ENCODE measurements at places on chromosomes 3 and 15.
A peak's percentile ranks its signal among the peaks of the same experiment; 100 is the strongest.

DNA sequence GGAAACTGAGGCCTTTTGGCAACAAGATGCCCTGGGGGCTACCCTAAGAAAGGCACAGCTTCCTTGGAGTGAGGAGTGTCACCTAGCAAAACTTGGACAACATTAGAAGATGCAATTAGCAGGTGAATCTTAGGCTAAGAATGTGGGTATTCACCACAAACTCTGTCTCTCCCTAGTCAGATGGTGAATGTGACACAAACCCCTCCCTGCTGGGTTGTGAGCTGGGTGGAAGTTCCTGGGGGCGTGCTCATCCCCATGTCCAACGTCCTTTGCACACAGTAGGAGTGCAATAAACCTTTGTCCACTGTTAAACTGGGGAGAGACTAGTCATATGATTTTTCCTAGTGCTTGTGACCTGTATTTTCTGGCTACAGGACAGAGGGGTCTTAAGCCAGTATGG lies 67.1 kb upstream of the SH3GL3 start:
- DNase-seq = no peak

GRCh38 chr3:141789281-141789680 lies 26.1 kb downstream of the GRK7 start:
- no peak for DNase-seq

- no peak for DNase-seq
Measured at GRCh38 chr3:99863002-99863401, 45.3 kb downstream of the CMSS1 start.

GRCh38 chr15:74391582-74392450 lies 24.4 kb upstream of the CYP11A1 start:
- DNase-seq = no peak

DNA sequence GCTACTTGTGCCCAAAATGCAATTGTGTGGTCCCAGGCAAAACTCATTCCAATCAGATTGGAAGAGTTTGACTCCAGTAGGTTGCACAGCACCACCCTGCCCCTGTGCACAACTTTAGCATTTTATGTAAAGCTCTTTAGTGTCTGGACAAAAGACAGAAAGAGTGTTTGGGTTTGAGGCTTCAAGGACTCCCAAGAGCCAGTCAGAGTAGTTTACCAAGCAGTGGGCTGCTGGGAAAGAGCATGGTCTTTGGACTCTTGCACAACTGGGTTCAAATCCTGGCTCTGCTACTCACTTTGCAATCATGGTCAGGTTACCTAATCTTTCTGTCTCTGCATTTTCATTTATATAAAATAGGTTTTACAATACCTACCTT lies 75.8 kb upstream of the UMPS start:
- no peak for DNase-seq

- no peak for DNase-seq
Measured at GRCh38 chr3:43789028-43789427, 98.3 kb downstream of the ABHD5 start.

- no peak for DNase-seq
Measured at GRCh38 chr3:46663591-46664135, 29.8 kb downstream of the ALS2CL start.

GRCh38 chr3:126960604-126960995 lies 22.3 kb upstream of the PLXNA1 start:
- no peak for DNase-seq

DNA sequence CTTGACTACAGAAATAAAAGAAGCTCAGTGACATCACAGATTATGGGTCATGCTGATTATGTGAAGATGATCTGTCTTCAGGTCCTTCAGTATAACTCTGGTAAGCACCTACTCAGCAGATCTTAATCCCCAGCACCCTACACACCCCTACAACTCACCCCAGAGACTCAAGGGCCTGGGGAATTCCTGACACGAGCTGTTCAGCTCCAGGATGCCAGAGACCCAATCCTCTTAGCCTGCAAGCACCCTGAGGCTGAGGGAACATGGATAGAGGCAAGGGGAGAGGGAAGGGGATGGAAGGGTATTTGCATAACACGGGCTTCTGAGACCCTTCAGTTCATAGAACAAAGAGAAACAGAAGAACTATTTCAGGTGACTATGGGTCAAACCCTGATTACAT lies 13.0 kb downstream of the GLB1 start:
- DNase-seq = no peak

- DNase-seq = no peak
Measured at GRCh38 chr3:147939839-147940238, 530.7 kb downstream of the ZIC1 start.

DNA sequence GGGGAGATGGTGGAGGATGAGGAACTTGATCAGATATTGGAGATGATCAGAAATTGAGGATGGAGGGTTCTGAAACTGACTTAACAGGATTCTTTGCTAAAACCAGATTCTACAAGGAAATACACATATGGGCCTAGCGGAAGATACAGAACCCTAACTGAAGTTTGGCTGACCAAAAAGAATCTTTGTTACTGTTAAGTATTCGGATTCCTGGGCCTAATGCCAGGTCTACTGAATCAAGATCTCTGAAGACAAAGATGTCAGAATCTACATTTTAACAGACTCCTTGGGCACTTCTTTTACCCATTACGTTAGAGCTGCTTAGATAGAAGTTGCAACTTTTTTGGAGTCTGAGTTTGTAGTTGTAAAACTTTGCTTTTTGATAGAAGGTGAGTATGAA lies 137.7 kb downstream of the FNDC3B start:
- DNase-seq = no peak

DNA sequence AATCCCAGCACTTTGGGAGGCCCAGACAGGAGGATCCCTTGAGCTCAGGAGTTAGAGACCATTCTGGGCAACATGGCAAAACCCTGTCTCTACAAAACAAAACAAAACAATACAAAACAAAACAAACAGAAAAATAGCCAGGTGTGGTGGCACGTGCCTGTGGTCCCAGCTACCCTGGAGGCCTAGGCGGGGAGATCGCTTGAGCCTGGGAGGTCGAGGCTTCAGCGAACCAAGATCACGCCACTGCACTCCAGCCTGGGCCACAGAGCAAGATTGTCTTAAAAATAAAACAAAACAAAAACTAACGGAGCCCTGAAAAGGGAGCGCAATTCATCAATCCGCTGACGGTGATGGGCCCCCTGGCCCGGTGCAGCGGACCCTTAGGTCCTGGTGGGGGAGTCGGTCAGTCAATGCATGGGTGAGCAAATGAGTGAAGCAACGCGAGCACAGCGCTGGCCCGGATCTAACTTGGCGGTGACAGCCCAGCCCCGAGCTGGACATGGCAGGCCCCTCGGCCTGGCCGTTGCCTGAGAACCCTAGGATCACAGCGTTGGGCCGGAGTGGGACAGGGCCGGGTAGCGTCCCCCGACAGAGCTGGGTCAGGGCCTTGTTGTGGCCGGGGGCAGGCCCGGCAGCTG lies 52.4 kb upstream of the BLM start:
- no peak for DNase-seq

- DNase-seq = no peak
Measured at GRCh38 chr15:41746802-41747201, 27.5 kb upstream of the MAPKBP1 start.

GRCh38 chr3:24854748-24855147 lies 360.1 kb upstream of the THRB start:
- no peak for DNase-seq

GRCh38 chr3:49711489-49711888 lies 8.0 kb downstream of the AMIGO3 start:
- DNase-seq = no peak

DNA sequence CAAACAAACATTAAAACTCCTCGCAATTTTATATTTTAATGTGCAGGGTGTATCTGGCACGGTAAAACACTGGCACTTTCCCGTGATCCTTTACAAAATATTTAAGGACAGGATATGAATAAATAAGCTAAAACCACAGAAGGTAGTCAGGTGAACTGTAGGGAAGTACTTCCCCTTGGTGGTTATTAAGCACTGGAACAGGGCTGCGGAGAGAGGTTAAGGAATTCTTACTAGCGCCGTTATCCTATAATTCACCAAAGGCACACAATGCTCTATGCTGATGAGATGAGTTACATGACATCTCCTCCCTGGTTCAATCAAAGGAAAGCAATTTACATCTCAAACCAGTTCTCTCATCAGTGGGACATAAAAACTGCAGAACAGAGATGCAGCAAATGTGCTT lies 289.8 kb downstream of the ZBTB20 start:
- no peak for DNase-seq

- peak; percentile 46 for DNase-seq
Measured at GRCh38 chr3:168620854-168621253, 525.1 kb upstream of the GOLIM4 start.

DNA sequence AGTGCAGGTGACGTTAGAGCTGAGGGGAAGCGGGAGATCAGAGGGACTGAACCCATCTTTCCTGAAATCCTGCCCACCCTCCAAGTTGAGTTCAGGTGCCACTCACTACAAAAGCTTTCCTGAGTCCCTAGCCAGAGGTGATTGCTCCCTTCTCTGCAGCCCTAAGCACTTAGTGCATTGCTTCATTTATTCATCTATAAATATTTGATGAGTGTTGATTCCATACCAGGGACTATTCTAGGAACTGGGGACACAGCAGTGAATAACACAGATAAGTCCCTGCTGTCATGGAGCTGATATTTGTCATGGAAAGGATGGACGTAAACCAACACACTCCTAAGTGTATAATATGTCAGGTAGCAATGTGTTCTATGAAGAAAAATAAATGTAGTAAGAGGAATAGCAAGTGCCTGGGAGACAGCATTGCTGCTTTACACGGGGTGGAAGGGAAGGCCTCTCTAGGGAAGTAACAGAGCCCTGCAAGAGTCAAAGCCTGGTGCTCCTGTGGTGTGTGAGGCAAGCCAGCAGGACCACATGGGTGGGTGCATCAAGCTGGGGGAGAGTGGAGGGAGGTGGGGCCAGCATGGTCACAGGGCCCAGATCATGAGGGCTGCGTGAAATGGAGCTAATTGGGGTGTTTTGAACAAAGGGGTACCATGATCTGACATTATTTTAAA lies 18.6 kb downstream of the ALPK3 start:
- DNase-seq = no peak

- no peak for DNase-seq
Measured at GRCh38 chr15:23647001-23647295, 719 bp downstream of the MAGEL2 start.

DNA sequence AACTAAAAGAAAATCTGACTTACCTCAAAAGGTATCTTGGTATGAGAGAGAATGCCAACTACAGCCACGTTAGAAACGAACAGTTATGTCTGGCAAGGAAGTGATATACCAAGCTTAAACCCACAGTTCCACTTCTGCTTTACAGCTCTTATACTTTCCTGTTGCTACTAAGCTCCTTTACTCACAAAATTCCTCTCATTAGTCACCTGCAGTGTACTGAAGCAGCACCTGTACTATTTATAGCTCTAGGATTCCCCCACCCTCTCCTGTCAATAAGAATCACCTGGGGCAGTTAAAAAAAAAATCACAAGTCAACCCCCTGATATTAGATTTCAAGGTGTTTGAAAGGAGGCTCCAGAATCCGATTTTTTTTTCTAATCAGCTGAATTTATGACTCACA lies 2.9 kb upstream of the TMEM266 start:
- DNase-seq = peak; percentile 63

- peak; percentile 94 for DNase-seq
Measured at GRCh38 chr3:14122301-14122700, 2.4 kb downstream of the CHCHD4 start.

DNA sequence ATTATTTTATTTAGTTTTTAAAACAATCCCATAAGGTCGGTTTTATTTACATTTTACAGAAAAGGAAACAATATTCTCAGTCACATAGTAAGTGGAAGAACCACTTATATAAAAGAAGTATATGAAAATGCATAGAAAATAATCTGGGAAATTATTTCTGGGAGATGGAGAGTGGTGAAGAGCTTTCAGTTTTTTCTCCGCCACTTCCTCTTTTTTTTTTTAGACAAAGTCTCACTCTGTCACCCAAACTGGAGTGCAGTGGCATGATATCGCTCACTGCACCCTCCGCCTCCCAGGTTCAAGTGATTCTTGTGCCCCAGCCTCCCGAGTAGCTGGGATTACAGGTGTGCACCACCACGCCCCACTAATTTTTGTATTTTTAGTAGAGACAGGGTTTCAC lies 21.2 kb downstream of the RAD51 start:
- no peak for DNase-seq

GRCh38 chr15:25677719-25678499 lies 185.2 kb downstream of the ATP10A start:
- no peak for DNase-seq

- no peak for DNase-seq
Measured at GRCh38 chr15:64847016-64847415, 5.3 kb downstream of the PLEKHO2 start.

GRCh38 chr15:40428185-40428584 lies 12.6 kb upstream of the BAHD1 start:
- DNase-seq = no peak

- no peak for DNase-seq
Measured at GRCh38 chr3:145727476-145727875, 433.5 kb downstream of the PLOD2 start.

GRCh38 chr15:77457191-77457904 lies 36.7 kb downstream of the HMG20A start:
- peak; percentile 87 for DNase-seq

DNA sequence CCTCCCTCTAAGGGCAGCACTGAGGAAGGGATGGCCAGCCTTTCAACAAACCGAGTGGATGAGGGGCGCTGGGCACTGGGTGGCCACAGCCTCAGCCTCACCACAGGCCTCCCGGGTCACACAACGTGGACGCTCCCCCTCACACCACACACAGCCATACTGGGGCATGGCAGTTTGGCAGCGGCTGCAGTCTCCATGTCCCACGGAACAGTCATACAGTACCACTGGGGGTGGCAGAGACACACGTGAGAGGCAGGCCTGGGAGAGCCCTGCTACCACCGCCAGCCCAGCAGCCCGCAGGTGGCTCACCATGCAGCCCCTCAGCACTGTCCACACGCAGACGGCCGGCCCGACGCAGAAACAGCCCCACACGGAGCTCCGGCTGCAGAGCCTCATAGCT lies 11.7 kb downstream of the PLXNB1 start:
- no peak for DNase-seq

DNA sequence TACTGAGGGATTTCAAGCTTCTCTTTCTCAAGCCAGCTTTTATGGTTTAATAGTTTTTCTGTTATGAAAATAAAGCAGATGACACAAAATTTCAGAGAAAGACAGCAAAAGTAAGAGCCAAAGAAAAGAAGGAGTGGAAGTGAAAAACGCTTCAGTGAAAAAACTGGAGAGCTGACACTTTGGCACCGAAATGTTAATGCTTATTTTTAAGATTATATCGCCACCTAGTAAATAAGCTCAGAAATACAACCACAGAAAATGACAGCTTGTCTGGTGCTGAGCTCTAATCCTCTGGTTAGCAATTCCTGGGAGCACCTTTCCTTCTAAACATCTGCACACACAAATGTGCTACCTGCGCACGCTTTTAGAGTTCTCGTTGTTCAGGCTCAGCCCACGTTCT lies 101.6 kb downstream of the ZPLD1 start:
- peak; percentile 68 for DNase-seq

GRCh38 chr15:70204652-70205051 lies 106.9 kb upstream of the TLE3 start:
- DNase-seq = no peak

DNA sequence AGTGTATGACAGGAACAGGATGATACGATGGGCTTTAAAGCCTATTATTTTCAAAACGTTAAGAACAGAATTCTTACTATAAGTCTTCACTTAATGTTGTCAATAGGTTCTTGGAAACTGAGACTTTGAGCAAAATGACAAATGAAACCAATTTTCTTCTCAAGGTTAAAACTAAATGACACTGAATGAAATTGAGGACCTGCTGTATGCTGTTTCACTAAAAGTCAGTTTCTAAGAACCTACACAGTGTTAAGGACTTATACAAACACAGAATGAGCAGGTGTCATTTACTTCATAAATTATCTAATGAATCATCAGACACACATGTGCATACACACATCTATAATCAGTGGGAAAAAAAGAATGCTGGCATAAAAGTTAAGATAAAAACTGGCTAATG lies 106.9 kb downstream of the RFTN1 start:
- DNase-seq = no peak

All from MM.1S (cell line).